Fibroblast of villous mesenchyme (primary cell): ENCODE measurements at places on chromosomes 16 and 17. TPM values are rescaled to one million over a fixed set of nuclear protein-coding genes. Genes with fewer than 3 reads are reported as not detected.

MYLK3 gene
- total RNA-seq: under 0.01 and 0.64 TPM in 2 replicates

ERAL1 gene
- total RNA-seq: 29.6 and 39.3 TPM in 2 replicates

MEIOC gene
- under 0.01 and 0.43 TPM in 2 replicates for total RNA-seq

KCNG4 gene
- total RNA-seq: not detected in 2 replicates

HCRT gene
- total RNA-seq: not detected in 2 replicates
